ENCODE measurements at places on chromosomes 2 and 18.

GRCh38 chr2:74528600-74529356 lies 728 bp downstream of the AUP1 start:
- peak overlapping the region; percentile 96 for H3K27ac ChIP-seq
- peak overlapping the region; percentile 86 for H3K4me3 ChIP-seq
- H3K4me1 ChIP-seq = peaks cover 51% of the 10 kb centered on the region
- no peaks in the 10 kb centered on the region for H3K27me3 ChIP-seq
- peaks cover 53% of the 10 kb centered on the region for H3K36me3 ChIP-seq

DNA sequence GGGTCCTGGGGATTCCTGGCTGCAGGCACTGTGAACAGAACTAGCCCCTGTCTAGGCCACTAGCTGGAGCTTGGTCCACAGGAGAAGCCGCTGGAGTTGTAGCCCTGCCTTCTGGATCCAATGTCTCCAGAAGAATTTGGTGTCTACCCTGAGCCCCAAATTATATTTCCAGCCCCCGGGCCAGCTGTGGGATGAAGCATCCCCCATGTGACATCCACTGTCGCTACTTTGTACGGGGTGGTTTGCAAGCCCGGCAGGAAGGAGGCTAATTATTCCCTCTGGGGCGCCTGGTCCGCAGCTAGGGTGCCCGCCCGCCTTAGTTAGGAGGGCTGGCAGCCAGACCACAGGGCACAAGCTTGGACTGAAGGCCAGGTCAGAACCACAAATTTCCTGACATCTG lies 106.5 kb downstream of the SMAD7 start:
- H3K27me3 ChIP-seq = no peaks in the 10 kb centered on the region
- peaks cover 49% of the 10 kb centered on the region for H3K4me1 ChIP-seq

- H3K4me3 ChIP-seq = no peak overlapping the region
- H3K4me1 ChIP-seq = peaks cover 23% of the 10 kb centered on the region
- peak overlapping the region; percentile 13 for H3K27ac ChIP-seq
- no peaks in the 10 kb centered on the region for H3K27me3 ChIP-seq
- DNase-seq = no peak
These were observed 9.8 kb downstream of the CD302 start for GRCh38 chr2:159788253-159788652.

GRCh38 chr2:100834221-100834620 lies 14.3 kb downstream of the NPAS2 start:
- no peak overlapping the region for H3K4me3 ChIP-seq
- H3K36me3 ChIP-seq = no peaks in the 10 kb centered on the region
- no peaks in the 10 kb centered on the region for H3K27me3 ChIP-seq
- DNase-seq = no peak
- H3K27ac ChIP-seq = no peak overlapping the region
- H3K4me1 ChIP-seq = no peaks in the 10 kb centered on the region

GRCh38 chr18:36181898-36182506 lies 5.3 kb upstream of the MOCOS start:
- H3K36me3 ChIP-seq = no peaks in the 10 kb centered on the region
- H3K27ac ChIP-seq = no peak overlapping the region
- peaks cover 11% of the 10 kb centered on the region for H3K4me1 ChIP-seq

DNA sequence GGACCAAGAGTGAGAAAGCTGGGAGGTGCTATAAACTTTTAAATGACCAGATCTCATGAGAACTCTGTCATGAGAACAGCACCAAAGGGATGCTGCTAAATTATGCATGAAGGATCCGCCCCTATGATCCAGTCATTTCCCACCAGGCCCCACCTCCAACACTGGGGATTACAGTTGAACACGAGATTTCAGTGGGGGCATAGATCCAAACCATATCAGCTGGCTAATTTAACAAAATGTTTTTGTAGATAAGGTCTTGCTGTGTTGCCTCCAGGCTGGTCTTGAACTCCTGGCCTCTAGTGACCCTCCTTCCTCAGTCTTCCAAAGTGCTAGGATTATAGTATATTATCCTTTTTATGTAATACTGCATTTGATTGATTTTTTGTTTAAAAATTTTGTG lies 56.0 kb downstream of the NBEAL1 start:
- no peaks in the 10 kb centered on the region for H3K27me3 ChIP-seq
- no peak overlapping the region for H3K27ac ChIP-seq
- H3K36me3 ChIP-seq = peaks cover 57% of the 10 kb centered on the region
- DNase-seq = no peak

DNA sequence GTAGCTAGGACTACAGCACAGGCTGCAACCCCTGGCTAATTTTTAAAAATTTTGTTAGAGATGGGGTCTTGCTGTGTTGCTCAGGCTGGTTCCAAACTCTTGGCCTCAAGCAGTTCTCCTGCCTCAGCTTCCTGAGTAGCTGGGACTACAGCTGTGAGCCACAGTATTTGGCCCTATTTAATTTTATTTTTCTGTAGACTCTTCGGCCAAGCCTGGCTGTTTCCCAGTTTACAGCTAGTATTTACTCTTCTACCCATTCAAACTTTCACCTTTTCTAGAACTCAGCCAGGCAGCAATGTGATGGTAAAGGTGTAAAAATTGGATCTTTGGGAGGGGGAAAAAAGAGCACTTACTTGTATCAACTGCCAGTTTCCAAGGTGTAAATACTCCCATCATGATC lies 35.3 kb downstream of the SH3RF3 start:
- no peak for DNase-seq
- no peak overlapping the region for H3K27ac ChIP-seq
- no peak overlapping the region for H3K4me3 ChIP-seq
- no peaks in the 10 kb centered on the region for H3K27me3 ChIP-seq
- H3K4me1 ChIP-seq = no peaks in the 10 kb centered on the region

DNA sequence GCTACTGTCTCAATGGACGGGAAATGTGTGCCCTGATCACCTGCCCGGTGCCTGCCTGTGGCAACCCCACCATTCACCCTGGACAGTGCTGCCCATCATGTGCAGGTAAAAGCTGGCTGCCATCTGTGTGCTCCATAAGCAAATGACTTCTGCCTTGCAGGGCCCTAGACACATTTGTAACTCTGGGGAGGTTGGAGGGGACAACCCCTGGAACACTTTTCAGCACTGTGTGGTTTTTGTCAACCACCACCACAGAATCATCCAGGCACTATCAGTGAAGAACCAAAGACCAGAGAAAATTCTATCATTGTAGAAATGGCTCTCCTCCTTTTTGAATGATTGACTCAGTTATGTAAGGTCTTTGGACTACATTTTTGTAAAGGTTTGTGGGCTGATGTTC lies 84.3 kb downstream of the FEZ2 start:
- no peak for DNase-seq
- H3K4me1 ChIP-seq = no peaks in the 10 kb centered on the region
- no peak overlapping the region for H3K27ac ChIP-seq

GRCh38 chr2:81050580-81051095 lies 746.1 kb upstream of the LRRTM1 start:
- H3K27me3 ChIP-seq = no peaks in the 10 kb centered on the region
- no peak overlapping the region for H3K4me3 ChIP-seq
- no peak overlapping the region for H3K27ac ChIP-seq
- H3K4me1 ChIP-seq = no peaks in the 10 kb centered on the region
- no peak for DNase-seq

DNA sequence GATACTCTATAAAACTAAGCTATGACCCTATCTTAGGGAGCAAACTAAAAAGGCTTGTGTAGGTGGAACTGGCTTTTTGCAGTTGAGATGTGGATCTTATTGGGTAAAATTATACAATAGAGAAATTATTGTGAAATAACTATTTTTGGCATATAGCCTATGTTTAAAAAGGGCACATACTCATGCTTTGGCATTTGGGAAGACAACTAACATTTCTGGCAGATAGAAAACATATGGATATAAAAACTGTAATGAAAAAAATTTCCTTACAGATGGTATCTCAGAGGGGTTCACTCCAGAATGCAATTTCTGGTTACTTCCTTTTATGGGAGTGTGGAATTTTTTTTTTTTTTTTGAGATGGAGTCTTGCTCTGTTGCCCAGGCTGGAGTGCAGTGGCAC lies 120.1 kb upstream of the CCDC195 start:
- peaks cover 95% of the 10 kb centered on the region for H3K36me3 ChIP-seq
- no peak for DNase-seq
- no peak overlapping the region for H3K4me3 ChIP-seq
- no peaks in the 10 kb centered on the region for H3K27me3 ChIP-seq

DNA sequence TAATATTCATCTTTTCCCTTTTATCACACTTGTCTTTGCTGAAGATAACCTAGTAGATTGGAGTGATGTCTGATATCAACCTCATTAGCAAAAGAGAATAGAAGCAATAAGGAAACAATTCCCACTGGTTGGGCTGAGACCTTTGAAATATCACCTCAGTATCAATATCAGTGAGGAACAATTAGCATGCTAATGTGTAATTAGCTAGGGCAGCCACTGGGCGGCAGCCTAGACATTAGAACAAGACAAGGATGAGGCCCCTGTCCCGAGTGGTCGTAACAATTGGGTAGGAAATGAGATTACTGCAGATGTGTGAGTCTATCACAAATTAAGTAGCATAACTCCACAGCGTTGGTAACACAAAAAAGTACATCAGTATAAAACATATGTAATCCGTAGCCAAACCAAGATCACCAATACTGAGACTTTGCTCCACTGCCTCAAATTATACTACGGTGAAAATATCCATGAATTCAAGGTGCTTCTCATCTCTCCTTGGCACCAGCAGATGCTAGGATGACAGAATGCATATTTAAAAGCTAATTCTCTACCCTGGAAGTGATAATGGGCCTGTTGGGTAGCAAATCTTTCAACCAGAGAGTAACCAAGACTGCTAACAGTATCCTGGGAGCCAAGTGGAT lies 99.1 kb downstream of the ALPK2 start:
- no peak overlapping the region for H3K4me3 ChIP-seq
- H3K4me1 ChIP-seq = peaks cover 7% of the 10 kb centered on the region
- no peaks in the 10 kb centered on the region for H3K27me3 ChIP-seq

- H3K27me3 ChIP-seq = no peaks in the 10 kb centered on the region
- DNase-seq = no peak
- H3K4me1 ChIP-seq = peaks cover 44% of the 10 kb centered on the region
- no peak overlapping the region for H3K4me3 ChIP-seq
- no peaks in the 10 kb centered on the region for H3K36me3 ChIP-seq
- no peak overlapping the region for H3K27ac ChIP-seq
These were observed 41.3 kb upstream of the SLC1A4 start for GRCh38 chr2:64947885-64948284.

- DNase-seq = no peak
- H3K36me3 ChIP-seq = no peaks in the 10 kb centered on the region
- no peak overlapping the region for H3K27ac ChIP-seq
- no peaks in the 10 kb centered on the region for H3K4me1 ChIP-seq
- H3K27me3 ChIP-seq = no peaks in the 10 kb centered on the region
- H3K4me3 ChIP-seq = no peak overlapping the region
These were observed 102.8 kb upstream of the MAP2 start for GRCh38 chr2:209321076-209321475.

GRCh38 chr2:11807156-11808015 lies 61.0 kb downstream of the LPIN1 start:
- DNase-seq = no peak
- H3K27me3 ChIP-seq = no peaks in the 10 kb centered on the region
- no peak overlapping the region for H3K4me3 ChIP-seq
- H3K4me1 ChIP-seq = no peaks in the 10 kb centered on the region
- no peak overlapping the region for H3K27ac ChIP-seq
